Thoracic aorta endothelial cell (primary cell): ENCODE measurements at places on chromosomes 7 and 10. TPM values are rescaled to one million over a fixed set of nuclear protein-coding genes. Genes with fewer than 3 reads are reported as not detected.

VSTM4 gene
- total RNA-seq, result 0.27 and 1.1 TPM in 2 replicates

NYAP1 gene
- total RNA-seq, result 2.7 and 4.1 TPM in 2 replicates

AHR gene
- total RNA-seq, result 167 and 186 TPM in 2 replicates

TMEM178B gene
- total RNA-seq, result under 0.01 TPM in 1 of 2 replicates, not detected in the other

SUN3 gene
- total RNA-seq, result not detected in 2 replicates

CLDN15 gene
- total RNA-seq, result 3.3 and 4.6 TPM in 2 replicates

UCMA gene
- not detected in 2 replicates for total RNA-seq

SPDYE9 gene
- not detected in 2 replicates for total RNA-seq

HSPA12A gene
- total RNA-seq, result 0.27 and 0.50 TPM in 2 replicates

PRKCQ gene
- 0.53 and 0.72 TPM in 2 replicates for total RNA-seq

DYNC1I1 gene
- 1.6 and 4.0 TPM in 2 replicates for total RNA-seq
